ENCODE measurements at places on chromosomes 3 and 15.

DNA sequence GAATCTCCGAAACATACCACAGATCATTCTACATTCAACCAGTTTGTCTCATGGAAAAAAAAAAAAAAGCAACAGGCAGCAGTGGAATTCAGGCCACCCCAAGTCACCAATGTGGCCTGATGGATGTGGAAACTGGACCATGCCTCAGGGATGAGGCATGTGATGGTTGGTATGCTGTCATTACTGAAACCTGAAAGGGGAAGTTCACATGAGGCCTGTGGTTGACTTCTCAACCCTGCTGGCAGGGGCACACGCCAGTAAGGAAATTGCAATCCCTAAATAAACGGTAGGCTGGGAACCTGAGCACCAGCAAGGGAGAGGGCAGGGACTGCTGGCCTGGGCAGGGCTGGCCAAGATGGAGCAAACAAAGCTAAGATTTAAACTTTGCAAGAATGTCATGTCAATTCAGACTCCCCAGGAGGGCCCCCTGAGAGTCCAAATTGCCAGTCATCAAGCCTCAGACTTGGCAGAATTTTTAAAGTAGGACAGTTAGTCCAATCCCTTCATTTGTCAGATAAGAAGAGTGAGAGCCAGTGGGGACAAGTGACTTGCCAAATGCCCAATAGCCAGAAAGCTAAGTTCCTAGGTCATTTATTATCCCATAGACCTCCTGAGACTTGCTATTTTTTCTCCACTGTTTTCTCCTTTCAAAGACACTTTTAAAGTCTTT, 310.4 kb downstream of the ERC2 start:
- DNase-seq = peak; percentile 1

DNA sequence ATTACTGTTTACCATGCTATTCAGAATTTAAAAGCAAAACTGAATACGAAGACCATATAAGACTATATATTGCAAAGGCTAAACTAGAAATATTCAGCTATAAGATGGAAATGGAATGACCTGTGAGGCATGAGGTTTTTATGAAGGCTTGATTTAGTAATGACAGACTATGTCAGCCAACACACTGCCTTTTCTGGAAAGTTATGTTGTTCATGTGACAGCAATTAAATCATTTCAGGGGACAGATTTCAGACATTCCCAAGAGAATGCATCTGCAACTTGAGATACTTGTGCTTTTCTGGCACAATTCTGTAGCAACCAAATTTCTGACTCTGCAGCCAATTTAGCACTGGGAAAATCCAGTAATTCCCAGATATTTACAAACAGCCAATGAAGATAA, 8.6 kb upstream of the GATM start:
- no peak for DNase-seq

- no peak for DNase-seq
Observed at GRCh38 chr15:39188930-39189329, 391.9 kb upstream of the THBS1 start.

DNA sequence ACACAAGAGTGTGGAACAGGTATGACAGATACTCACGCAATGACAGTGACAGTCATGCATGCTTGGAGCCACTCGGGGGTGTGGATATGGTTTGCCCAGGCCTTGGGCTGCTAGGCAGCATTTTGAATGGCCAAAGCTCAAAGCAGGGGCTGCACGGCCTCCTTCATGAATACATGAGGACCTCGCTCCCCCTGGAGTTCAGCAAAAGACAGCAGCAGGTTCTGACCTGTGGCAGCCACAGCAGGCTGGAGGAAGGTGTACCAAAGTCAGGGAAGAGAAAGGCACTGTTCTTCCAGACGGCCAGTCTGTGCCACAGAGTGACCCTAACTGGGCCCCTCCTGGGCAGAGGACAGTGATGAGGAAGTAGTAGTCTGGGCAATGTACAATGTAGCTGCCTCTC, 88.2 kb upstream of the C2CD4B start:
- no peak for DNase-seq

GRCh38 chr3:65045138-65045537, 357.3 kb upstream of the ADAMTS9 start:
- no peak for DNase-seq

DNA sequence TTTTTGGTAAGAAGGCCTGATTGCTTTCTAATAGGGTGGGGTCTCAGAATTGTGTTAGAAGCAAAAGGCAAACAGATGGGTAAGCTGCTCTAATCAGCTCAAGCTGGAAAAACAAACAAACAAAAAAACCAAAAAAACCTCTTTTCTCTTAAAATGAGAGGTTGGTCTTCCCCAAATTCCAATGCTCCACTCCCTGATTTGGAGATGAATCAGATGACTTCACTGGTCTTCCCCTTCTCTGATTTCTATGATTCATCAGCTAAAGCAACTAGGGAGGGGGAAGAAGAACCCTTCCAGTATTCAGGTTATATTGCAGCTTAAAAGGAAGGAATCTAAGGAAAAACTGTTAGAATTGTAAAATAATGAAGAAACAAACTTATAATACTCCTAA, 9.6 kb upstream of the ANXA2 start:
- DNase-seq = no peak

GRCh38 chr3:64676831-64677230, 11.0 kb downstream of the ADAMTS9 start:
- no peak for DNase-seq

- no peak for DNase-seq
Observed at GRCh38 chr15:84921121-84921520, 36.7 kb downstream of the SLC28A1 start.

GRCh38 chr15:31404345-31404744, 77.7 kb downstream of the KLF13 start:
- no peak for DNase-seq

GRCh38 chr3:11498646-11499045, 145.1 kb downstream of the VGLL4 start:
- no peak for DNase-seq

- DNase-seq = peak; percentile 59
Observed at GRCh38 chr3:113825090-113825489, 13.5 kb upstream of the GRAMD1C start.

DNA sequence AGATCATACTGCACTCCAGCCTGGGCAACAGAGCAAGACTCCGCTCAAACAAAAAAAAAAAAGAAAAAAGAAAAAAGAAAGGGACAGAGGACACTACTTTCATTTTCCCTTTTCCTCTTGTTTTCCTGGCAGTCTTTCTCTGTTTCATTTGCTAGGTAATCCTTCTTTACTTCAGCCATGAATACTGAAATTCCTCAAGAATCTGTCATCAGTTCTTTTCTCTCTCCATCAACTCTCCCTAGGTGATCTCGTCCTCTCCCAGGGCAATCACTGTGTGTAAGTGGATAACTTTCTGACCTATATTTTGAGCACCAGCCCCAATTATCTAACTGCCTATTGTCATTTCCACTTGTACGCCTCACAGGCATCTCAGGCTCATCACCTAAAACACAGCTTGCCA, 51.5 kb downstream of the TTC23 start:
- no peak for DNase-seq

GRCh38 chr3:15387171-15387581, 40.2 kb downstream of the METTL6 start:
- no peak for DNase-seq

DNA sequence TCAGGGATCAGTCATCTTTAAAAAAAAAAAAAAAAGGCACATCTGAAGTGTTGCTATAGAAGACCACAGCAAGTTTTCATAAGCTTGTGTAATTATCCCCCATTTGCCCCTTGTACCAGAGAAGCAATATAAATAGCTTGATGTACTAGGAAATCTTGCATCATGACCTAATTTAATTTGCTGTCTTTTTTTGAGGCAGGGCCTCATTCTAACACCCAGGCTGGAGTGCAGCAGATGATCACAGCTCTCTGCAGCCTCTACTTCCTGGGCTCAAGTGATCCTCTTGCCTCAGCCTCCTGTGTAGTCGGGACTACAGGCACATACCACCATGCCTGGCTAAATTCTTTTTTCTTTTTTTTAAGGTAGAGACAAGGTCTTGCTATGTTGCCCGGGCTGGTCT, 88.7 kb downstream of the ARIH1 start:
- no peak for DNase-seq

DNA sequence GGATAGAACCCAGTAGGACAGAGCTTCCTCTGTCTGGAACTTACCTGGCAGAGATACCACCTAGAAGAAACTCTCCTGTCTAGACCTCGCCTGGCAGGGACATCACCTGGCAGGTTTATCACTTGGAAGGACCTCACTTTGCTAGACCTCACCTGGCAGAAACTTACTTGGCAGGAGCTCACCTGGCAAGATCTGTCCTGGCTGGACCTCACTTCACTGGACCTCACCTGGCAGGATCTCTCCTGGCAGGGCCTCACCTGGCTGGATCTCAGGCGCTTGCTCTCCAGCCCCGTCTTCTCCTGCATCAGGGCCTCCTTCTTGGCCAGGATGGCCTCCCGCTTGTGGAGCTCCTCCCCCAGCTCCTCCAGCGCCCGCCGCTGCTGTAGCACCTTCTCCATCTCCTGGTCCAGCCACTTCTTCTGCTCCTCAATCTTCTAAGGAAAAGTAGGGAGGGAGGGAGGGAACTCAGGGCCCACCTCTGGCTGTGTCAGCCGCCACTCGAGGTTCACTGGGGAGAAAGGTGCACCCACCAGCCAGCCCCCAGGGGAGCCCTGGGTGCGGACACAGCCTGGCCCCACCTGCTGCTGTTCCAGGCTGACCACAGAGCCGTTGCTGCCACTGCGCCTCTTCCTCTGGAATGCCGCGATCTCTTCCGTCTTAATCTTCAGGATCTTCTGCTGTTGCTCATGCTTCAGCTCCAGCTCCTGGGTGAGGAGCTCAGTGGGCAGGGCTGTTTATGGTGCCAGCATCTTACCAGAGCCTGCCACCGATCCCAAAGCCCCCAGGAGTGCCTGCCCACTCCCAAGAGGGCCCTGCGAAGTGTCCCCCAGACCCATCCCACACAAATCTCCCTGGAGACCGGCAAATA, 22.5 kb downstream of the KIF7 start:
- DNase-seq = no peak

DNA sequence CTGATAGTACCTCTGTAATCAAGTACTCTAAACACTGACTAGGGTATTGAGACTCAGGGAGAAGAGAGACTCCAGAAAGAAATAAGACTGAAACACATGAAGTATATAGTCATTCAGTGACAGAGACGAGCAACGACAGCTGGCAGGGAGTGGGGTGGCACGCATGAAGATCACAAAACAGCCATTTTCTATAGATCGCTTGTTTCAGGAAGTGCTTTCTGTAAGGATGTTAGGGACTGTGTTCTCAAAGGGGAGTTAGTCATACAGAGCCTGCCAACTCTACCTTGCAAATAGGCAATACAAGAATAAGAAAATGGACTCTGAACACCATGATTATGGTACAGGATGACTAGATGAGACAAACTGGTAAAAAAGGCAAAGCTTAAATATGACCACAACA, 139.5 kb downstream of the TBL1XR1 start:
- peak; percentile 61 for DNase-seq

- DNase-seq = no peak
Observed at GRCh38 chr15:66704803-66705153, 2.7 kb downstream of the SMAD6 start.

GRCh38 chr3:194064380-194065332, 71.3 kb upstream of the HES1 start:
- DNase-seq = no peak

GRCh38 chr3:44865272-44866035, 3.7 kb downstream of the TMEM42 start:
- no peak for DNase-seq

DNA sequence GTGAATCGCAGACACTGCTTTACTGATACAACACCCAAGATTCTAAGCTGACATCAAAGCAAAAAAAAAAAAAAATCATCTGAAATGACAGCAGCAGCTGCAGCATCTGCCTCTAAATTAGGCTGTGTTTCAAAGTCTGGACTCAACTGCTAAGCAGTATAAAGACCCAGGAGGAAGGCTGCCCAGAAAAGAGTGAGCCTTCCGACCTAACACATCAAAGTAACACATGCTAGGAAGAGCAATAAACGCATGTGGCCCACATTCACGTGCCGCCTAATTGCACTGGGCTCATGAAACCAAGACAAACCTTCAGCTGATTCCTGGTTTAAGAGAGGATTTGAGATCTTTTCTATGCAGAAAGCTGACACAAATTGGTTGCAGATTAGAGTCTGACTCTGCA, 317.1 kb downstream of the ZIC4 start:
- DNase-seq = no peak

DNA sequence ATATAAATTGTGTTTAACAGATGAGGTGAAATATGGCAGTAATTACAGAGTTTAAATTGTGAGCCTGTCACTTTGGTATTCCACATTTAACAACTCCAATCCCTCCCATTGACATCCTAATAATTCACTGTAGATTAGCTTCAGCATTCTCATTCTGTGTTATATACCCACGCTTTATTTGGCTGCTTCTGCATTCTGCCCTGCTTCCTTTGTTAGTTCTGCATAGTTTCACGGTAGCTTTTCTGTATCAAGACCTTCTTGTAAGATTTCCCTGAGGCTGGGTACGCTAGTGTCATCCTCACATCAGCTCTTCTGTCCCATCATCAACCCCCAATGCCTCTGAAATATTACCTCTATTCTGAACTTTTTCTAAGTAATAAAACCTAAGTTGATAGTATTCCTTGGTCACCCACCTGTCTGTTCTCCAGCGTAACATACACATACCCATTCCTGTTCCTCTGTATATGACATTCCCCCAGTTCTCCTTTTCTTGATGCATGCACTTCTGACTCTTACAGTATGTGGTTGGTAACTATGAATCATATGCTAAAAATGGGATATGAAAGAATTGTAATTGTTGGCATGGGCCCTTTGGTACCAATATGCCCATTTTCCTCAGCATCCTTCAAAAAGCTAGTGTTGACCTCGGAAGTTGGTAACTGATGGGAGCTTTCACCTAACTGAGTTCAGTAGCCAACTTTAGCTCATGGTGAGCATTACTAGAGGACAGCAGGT, 171.2 kb downstream of the KLHL25 start:
- no peak for DNase-seq

DNA sequence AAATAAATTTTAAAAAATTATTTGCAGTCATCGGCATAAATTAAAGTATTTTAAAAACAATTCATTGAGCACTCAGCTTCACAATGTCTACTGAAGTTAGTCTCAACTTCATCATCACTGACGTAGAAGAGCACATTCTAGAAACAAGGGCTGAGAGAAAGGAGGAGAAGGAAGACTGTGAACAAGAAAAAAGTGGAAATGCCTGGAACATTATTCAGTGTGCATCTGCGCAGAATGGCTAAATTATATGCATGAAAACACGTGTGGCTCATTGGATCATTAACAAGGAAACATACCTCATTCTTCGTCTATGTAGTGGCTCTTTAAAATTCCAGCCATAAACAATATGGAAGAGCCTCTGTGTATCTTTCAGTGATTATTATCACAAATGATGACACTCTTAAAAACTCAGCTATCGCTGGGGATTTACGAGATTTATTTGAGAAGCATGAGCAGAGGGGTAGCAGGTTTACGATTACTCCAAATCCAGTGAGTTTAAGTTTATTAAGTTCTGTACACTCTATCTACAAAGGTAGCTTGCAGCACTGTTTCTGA, 404.2 kb upstream of the CDIN1 start:
- no peak for DNase-seq

GRCh38 chr15:75554717-75555116, 24.4 kb downstream of the PTPN9 start:
- DNase-seq = no peak

GRCh38 chr3:127753338-127753737, 69.0 kb downstream of the MGLL start:
- DNase-seq = no peak

GRCh38 chr3:148023994-148024393, 614.8 kb downstream of the ZIC1 start:
- no peak for DNase-seq
